ENCODE measurements at places on chromosomes 11 and 22.

DNA sequence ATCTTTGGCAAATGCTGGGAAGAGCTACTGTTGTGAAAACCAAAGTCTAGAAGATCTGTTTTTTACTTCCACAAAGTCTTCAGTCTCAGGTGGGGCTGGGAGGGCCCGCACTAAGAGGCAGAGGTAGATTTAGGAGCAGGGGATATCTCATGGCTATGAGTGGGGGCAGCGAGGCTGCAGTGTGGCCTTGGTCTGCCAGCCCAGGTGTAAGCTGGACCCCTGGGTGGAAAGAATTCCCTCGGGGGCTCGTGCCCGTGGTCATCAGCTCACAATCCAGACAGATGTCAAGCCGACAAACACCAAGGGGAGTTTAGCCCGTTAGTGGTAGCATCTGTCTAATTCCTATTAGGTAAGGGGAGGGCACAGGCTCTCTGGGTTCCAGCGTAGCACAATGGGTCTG lies 9.0 kb downstream of the PKNOX2 start:
- DNase-seq, result no peak

GRCh38 chr11:120509346-120510053 lies 2.0 kb upstream of the GRIK4 start:
- DNase-seq, result no peak

- DNase-seq, result no peak
These were observed 6.5 kb downstream of the KREMEN1 start for GRCh38 chr22:29079218-29079901.

GRCh38 chr22:19763458-19764298 lies 3.1 kb downstream of the TBX1 start:
- no peak for DNase-seq

DNA sequence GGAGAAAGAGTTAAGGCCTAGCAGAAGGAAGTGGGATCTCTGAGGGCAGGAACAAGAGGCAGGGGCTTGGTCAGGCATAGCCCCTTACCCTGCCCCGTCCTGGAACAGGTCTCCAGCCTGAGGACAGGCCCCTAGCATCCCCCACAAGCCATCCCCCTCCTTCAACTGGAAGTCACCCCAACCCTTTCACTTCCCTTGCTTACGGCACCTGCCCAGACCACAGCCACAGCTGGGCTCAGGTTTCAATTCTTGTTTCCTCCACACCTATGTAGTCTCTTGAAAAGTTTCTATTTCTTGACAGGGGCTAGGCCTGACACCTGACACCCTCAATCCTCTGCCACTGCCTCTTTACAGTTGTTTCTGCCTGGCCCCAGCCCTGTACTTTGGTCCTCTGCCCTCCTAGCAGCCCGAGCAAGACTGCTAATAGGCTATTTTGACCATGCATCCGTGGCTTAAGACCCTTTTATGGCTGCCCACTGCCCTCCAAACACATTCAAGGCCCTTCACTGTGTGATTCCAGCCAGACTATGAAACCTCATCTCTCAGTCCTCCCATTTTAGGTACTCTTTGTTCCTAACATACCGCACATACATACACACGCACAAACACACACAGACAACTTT lies 10.9 kb upstream of the FCHSD2 start:
- DNase-seq, result no peak
